ENCODE measurements at places on chromosomes 2 and 18. TPM values are rescaled to one million over a fixed set of nuclear protein-coding genes. Genes with fewer than 3 reads are reported as not detected.

The FBXO36 gene
- polyA plus RNA-seq, result 0.77 TPM

- DNase-seq, result no peak
Observed at GRCh38 chr18:50796495-50796894, 23.3 kb downstream of the MRO start.

The PRSS56 gene
- polyA plus RNA-seq, result 0.05 TPM

- DNase-seq, result no peak
Observed at GRCh38 chr2:64914247-64914646, 75.0 kb upstream of the SLC1A4 start.

The CROCC2 gene
- polyA plus RNA-seq, result not detected

GRCh38 chr18:28050545-28050944 lies 126.4 kb downstream of the CDH2 start:
- no peak for DNase-seq

The CDK5R2 gene
- 0.09 TPM for polyA plus RNA-seq

DNA sequence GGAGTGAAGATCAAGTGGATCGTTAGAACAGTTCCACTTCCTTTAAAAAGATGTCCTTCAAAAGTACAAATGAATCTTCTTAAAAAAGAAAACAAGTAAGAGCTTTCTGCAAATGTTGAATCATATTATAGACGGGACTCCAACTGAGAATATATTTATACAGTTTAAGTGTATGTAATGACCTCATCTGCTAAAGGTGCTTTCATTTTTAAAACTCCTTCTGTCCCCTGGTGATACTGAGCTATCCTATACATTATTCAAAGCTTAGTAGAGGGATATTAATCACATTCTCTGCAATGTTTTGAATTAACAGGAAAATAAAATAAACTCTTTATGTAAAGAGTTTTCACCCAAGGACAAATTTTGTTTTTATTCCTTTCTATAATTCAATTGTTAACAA lies 420.7 kb upstream of the SLC8A1 start:
- DNase-seq, result no peak

GRCh38 chr2:36423619-36424120 lies 68.1 kb downstream of the CRIM1 start:
- DNase-seq, result no peak

The SMARCAL1 gene
- polyA plus RNA-seq, result 10.2 TPM

DNA sequence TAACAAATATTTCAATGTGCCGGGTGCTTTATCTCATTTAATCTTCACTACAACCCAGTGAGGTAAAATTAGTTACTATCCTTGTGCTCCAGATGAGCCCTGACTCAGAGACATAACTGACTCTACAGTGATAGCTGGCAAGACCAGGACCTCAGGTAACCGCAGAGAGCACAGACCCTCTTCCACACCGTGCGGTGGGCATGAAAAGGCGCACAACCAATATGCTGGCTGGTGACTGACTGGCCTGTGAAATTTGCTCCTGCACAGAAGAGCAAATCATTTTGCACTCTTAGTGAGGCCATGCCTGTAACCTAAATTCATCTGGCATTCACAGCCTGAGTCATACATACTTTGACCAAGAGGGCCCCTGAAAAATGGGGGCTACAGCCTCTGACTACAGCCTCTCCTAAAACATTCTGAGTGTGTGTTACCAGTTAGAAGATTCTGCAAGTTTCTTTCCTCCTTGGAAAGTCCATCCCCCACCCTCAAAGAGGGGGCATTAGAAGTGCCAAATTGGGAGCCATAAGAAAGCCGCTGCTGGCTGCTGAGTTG lies 22.4 kb upstream of the MSGN1 start:
- no peak for DNase-seq

The HRH4 gene
- not detected for polyA plus RNA-seq

DNA sequence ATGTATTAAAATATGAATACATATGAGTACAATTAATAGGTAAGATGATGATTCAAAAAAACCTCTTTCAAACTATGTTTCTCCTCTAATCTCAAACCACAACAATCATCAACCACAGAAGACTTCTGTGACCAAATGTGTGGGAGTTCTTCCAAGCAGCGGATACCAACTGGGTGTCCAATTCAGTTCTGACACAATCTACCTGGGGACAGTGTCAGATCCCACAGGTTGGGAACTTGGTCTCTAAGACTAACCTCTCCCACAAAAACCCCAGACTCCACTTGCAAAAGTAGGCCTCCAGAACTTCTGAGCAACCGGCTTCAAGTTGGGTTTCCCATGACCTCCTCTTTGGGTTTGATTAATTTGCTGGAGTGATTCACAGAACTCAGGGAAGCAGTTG lies 26.9 kb downstream of the FASTKD1 start:
- DNase-seq, result no peak

- DNase-seq, result no peak
Observed at GRCh38 chr2:10281891-10282290, 20.8 kb upstream of the HPCAL1 start.

All from right cardiac atrium (tissue), 5 donors.